ENCODE measurements at places on chromosomes 16 and 17.

- DNase-seq, result no peak
Measured at GRCh38 chr17:17052462-17053221, 10.4 kb downstream of the MPRIP start.

DNA sequence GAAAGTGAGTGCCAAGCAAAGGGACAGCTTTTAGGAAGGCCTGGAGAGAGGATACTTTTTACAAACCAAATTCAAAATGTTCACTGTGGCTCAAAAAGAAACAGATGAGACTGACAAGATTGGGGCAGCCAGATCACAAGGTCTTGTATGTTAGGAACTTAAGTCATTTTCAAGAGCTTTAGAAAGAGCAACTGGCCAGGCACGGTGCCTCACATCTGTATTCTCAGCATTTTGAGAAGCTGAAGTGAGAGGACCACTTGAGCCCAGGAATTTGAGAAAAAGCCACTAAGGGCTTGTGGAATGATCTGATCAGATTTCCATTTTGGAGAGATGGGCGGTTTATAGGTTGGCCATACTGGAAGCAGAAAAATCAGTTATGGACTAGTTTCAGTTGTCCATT lies 17.2 kb downstream of the SPAG9 start:
- DNase-seq, result no peak

DNA sequence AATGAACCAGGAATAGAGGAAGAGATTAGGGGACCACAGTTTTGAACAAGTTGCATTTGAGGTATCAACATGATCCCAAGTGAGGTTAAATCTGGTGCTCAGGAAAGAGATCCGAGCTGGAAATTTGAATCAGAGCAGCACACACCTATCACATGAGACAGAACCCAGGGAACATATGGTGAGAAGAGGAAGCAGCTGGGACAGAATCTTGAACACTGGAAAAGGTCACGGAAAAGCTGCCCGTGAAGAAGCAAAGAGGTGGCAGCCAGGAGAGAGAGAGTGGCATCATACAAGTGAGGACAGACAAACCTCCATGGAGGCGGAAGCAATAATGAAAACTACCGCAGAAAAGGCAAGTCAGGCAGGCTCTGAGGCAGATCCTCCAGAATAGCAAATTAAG lies 36.1 kb downstream of the USP31 start:
- no peak for DNase-seq

- DNase-seq, result no peak
Measured at GRCh38 chr16:85928401-85928820, 29.4 kb downstream of the IRF8 start.

- DNase-seq, result no peak
Measured at GRCh38 chr17:8359769-8360168, 16.7 kb downstream of the KRABD2 start.

GRCh38 chr17:6517062-6517461 lies 39.3 kb downstream of the PITPNM3 start:
- no peak for DNase-seq

DNA sequence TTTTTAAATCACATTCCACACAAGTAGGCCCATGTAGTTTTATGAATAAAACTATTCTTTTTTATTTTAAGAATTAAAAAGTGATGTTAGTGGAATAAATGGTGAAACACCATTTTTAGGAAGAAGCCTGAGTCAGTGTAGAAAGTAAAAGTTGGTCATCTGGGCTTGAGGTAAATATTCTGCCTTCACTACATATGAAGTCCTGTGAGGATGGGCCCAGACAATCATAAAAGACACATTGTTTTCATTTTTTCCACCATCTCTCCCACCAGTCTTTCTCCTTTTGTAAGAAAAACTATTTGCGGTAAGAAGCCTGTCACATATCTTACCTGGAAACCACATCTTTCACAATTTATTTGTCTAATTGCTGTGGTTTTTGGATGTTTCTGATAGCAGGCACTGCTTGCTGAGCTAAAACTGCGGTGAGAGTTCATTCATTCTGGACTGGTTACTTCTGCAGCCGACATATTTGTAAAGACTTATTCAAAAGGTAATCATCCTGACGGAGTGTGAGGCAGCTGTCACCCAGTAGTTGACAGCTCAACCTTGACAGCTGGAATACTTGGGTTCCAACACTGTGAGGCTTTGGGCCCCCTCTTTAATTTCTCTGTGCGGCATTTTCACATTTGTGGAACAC lies 10.6 kb upstream of the RFFL start:
- DNase-seq, result no peak
